ENCODE measurements at places on chromosomes 6 and 20.

DNA sequence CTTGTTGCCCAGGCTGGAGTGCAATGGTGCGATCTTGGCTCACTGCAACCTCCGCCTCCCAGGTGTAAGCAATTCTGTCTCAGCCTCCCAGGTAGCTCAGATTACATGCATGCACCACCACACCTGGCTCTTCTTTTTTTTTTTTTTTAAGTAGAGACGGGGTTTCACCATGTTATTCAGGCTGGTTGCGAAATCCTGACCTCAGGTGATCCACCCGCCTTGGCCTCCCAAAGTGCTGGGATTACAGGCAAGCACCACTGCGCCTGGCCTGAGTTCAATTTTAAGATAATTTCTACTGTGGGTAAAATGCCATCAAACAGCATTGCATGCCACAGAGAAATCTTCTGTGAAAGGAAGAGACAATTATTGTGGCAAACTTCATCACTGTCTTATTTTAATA lies 633.1 kb downstream of the KIF16B start:
- DNase-seq, result no peak

DNA sequence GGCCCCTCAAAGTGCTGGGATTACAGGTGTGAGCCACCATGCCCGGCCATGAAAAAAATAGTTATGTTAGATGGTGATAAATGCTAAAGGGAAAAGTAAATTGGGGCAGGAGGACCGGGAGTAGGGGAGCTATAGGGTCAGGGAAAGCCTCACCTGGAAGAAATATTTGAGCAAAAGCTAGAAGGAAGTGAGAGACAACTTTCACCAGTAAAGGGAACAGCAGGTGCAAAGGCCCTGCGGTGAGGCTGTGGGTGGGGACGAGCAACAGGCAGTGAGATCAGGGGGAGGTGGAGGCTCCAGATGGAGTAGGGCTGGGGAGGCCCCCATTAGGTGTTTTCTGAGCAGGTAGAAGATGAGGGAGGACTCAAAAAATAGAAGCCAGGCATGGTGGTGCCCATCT lies 16.0 kb downstream of the BCAS4 start:
- DNase-seq, result no peak

DNA sequence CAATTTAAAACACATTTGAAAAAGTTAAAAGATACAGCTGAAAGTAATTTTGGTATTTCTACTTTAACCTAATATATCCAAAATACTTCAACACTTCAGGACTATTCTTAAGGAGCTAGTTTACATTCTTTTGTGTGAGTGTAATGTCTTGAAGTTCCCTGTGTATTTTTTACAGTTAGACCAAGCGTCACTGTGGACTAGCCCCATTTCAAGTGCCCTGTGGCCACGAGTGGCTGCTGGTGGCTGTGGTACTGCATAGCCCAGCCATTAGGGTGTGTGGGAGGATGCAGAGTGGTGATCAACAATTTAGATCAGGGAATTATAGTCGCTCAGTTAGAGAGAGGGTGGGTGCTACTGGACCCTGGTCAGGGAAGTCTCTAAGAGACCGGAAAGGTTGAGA lies 869 bp upstream of the CST5 start:
- DNase-seq, result no peak

GRCh38 chr6:103191391-103192093 lies 1668.2 kb downstream of the HACE1 start:
- no peak for DNase-seq

GRCh38 chr6:156953479-156954146 lies 176.4 kb downstream of the ARID1B start:
- peak; percentile 88 for DNase-seq

DNA sequence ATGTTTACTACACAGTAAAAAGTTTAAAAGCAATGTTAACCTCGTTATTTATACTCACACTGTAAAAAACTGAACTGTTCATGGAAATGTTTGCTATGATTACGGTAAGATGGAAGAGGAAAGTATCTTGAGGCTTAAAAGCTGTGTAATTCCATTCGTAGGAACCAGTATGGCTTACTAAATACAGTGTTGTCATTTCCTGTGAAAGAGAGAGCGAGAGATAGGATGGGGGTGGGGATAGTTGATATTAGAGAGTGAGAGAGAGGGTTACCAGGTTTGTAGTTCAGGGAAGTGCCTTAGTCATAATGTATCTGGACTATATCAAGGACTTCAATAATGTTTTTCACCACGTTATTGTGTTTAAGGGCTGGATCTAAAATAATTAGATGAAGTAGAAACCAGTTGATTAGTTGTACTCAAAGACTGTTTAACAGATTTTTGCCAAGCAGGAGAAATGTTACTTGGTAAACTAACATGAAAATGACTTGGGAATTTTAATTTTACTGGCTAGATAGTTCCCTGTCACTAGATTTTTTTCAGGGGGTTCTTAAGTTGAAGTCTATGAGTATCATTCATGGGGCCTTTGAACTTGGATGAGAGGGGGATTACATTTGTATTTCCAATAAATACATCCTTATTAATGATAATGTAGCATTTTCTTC lies 30.4 kb downstream of the AFDN start:
- peak; percentile 77 for DNase-seq

DNA sequence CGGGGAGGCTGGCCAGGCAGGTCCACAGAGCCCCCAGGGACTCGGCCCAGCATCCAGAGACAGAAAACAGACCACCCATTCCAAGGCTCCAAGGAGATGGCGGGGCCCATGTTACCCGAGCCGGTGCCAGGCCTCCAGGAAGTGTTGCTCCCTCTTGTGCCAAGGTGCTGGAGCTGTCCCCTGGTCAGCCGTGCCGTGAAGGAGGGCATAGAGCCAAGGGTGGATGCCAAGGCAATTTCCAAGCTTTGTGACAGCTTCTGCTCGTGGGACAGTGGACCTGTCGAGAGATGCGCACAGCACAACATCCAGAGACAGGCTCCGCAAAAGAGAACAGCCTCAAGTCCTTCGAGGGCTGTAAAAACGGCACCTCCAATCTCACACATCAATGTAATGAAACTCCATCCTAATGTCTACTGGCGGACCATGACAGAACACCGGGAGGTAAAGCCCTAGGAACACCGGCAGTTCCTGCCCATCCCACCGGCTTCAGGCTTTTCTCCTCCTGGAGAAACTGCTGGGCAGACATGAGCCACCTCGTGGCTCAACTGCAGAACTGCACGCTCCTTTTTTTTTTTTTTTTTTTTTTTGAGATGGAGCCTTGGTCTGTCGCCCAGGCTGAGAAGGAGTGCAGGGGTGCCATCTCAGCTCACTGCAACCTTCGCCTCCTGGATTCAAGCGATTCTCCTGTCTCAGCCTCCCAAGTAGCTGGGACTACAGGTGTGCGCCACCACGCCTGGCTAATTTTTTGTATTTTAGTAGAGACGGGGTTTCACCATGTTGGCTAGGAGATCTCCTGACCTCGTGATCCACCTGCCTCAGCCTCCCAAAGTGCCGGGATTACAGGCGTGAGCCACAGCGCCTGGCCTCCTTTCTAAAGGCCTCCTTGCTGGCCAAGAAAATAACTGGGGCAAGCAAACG lies 30.9 kb upstream of the AVP start:
- peak; percentile 57 for DNase-seq

DNA sequence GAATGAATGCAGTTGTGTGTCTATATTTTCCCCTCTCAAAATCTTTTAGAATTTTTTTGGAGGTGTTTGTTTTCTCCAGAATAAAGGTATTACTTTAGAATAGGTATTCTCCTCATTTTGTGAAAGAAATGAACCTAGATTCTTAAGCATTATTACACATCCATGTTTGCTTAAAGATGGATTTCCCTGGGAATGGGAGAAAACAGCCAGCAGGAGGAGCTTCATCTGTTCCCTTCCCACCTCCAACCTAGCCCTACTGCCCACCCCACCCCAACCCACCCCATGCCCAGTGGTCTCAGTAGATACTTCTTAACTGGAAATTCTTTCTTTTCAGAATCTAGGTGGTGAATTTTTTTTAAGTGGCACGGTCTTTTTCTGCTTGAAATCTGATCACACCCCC lies 127.8 kb downstream of the CD109 start:
- DNase-seq, result no peak

DNA sequence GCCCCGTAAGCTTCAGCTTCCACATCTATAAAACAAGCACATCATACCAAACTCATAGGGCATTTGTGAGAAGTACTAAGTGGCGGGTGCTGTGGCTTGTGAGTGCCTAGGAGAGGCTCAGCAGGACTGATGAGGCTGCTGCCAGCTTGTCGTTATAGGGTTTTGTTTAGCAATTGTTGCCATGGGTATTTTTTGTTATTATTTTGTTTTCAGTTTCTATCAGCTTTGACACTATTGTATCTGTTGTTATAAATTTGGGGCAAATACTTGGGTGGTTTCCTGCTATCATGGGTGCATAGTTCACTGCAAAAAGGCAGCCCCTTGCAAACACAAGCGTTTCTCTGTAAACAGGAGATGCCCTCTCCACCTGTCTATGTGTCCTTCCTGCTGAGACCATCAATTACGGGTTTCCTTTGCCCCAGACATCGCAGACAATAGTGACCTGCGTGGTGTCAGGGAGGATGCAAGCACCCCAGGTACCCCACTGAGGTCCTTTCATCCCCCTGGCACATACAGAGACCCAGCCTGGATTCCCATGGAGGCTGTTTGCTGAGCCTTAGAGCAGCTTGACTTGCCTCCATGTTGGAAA lies 3.1 kb upstream of the CCDC167 start:
- DNase-seq, result peak; percentile 18

DNA sequence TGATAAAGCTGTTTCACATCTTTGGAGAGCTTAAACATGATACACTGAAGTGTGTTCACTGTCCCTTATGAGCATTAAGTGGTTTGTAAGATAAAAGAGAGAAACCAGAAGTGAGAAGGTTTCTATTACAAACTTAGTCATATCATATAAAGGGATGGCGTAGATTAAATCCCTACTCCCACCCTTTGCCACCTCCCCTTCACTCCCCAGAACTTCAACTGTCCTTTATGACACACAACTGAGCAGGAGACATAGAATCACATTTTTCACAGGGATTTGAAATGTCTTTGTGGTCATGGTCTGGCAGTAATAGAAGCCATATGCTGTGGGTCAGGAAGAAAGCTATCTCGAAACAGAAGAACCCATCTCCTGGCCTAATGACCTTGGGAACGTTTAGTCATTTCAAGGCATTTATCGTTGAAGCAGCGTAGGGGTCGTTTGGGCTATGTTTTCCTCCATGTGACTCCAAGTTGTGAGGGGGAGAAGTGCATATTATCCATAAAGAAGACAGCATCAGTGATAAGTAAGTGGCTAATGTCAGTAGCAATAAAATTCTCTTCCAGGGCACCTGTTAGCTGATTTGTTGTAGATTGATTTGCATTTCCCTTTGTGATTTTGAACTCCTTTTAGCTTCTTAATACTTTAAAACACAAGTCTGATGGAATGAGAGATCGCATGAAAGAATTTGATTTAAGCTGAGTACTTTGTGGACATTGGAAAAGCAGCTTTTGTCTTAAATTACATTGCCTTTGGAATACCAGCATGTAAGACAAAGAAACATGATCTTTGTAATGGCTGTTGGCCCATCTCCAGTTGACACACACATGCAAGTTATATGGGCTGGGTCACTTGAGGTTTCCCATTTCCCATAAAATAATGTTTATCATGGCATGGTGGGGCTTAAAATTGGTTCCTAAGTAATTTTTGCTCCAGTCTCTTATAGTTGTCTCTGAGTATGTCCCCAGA lies 501.5 kb upstream of the FLRT3 start:
- DNase-seq, result no peak

GRCh38 chr6:97081010-97081590 lies 156.6 kb downstream of the KLHL32 start:
- DNase-seq, result no peak

DNA sequence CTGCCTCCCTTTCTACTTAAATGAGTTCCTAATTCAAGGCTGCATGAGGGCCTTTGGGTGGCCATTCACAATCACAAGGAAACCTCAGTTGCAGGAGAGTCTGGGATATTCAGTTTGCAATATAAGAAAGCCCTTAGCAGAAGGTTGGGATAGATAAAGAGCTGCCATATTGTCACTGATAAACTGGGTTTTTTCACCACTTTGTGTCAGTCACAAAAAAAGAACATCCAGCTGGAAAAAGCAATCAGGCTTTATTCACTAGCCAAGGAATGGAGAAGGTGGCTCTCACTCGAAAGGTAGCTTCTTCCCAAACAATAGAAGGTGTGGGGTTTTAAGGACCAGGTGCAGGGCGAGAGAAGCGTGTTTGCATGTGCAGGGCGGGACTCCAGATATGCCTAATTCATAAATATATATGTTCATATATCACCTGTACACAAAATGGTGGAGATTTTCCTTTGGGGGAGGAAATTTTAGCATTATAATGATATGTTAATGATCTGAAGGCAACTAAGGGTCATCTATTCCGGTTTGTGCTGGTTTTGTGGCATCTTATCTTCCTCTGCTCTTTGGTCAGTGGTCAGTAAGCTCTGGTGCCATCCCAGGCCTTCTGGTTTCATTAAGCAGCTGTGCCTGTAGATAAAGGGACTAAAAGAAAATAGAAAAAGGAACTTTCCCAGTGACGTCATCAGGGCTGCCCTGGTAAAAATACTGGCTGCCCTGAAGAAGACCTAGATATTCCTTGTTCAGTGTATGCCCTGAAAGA lies 97.1 kb upstream of the IYD start:
- DNase-seq, result no peak

- DNase-seq, result no peak
Observed at GRCh38 chr6:65819152-65819551, 112.1 kb upstream of the EYS start.

DNA sequence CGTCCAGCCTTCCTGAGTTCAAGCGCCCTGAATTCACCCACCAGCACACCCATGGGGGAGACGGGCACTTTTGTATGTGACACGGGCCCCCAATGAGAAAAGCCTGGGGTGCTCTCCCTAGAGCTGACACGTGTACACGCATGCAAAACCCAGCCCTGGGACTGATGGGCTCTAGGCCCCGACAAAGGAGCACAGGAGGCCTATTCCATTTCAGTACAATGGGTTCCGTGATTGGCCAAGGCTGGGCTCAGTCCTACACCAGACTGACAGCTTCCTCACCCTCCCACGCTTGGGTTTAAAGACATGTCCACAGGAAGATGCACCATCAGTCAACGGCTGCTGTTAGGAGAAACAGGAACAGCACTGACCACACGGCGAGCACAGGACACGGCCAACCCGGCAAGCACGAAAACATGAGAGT lies 8.8 kb downstream of the ZBTB46 start:
- peak; percentile 22 for DNase-seq

GRCh38 chr6:99490608-99491007 lies 24.6 kb downstream of the USP45 start:
- no peak for DNase-seq

DNA sequence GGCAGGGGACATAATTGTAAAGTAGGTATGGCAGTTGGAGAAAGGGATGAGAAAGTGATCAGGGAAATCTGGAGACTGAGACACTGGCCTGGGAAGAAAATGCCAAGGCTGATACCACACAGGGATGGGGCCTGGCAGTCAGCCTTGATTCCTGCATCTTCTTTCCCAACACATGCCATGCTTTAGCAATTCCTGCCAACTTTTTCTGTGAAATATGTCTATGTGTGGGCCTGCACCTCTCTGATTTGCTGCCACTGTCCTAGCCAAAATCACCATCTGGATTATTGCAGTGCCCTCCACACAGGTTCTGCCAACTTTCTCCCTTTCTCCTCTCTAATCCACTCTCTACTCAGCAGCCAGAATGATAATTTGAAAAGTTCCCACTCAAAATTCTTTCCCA lies 759.8 kb upstream of the CITED2 start:
- DNase-seq, result no peak

- peak; percentile 24 for DNase-seq
Observed at GRCh38 chr20:19824861-19825260, 66.8 kb downstream of the RIN2 start.

Data from dermis microvascular lymphatic vessel endothelial cell (primary cell).